ENCODE measurements at places on chromosomes 1 and 21.

- DNase-seq, result no peak
Measured at GRCh38 chr1:22241250-22241649, 98.4 kb upstream of the WNT4 start.

DNA sequence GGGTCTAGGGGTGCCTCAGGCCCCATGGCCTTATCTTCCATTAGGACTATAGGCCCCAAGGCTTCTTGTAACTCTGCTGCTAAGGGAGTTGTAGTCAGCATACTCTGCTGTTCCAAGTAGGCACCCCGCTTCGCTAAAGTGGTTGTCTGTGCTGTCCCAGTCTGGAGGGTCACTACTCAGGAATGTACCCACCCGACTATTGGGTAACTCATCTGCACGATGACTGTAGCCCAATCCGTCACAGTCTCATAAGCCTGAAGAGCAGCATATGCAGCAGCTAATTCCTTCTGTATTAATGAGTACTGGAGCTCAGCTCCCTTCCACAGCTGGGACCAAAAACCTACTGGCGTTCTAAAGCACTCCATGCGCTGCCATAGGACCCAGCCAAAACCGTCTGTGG lies 111.0 kb downstream of the GDAP2 start:
- DNase-seq, result peak; percentile 58

DNA sequence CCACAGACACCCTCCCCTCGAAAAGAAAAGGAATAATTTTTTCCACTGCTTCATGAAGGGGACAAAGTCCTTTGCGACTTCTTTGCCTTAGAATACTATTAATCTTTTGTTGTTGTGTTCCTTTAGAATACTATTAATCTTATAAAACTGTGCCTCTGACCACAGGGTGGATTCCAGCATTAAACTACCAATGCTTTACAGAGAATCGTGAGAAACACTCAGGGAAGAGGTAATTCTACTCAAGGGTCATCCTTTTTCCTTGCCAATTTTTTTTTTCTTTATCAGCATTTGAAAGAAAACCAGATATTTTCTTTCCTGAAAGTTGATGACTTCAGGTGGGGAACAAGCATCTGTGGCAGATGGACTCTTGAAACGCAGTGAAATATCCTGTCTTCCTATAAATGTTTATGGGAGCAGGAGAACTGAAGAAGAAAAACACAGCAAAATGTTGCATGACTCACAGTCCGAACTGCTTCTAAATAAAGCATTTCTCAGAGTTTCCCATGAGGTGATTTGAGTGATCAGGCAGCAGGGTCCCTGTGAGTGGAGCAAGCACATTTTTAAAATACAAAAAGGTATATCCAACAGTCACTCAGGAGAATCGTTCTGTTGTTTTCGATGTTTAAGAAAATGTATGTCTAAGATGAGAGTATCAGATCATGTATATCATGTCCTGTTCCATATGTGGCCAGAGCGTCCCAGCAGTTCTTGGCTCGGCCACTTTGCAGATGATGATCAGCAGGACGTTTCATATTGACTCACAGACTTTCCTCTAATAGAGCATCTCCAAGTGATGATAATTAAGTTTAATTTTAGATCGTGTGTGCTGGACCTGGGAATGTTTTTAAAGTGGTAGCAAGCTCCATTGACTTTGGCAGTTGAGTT lies 154.2 kb upstream of the RUNX1 start:
- peak; percentile 81 for DNase-seq

DNA sequence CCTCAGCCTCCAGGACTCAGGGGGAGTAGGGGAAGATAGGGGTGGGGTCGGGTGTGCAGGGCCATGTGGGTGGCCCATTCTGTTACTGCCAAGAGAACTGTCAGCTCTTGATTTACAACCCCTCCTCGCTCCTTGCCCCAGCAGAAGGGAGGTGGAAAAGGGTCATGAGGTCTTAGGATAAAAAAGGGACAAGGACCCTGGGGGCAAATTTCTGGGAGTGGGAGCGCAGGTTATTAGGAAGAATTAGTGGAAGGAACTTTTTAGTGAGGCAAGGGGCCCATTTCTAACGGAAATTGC lies 812 bp downstream of the FAM110D start:
- no peak for DNase-seq

DNA sequence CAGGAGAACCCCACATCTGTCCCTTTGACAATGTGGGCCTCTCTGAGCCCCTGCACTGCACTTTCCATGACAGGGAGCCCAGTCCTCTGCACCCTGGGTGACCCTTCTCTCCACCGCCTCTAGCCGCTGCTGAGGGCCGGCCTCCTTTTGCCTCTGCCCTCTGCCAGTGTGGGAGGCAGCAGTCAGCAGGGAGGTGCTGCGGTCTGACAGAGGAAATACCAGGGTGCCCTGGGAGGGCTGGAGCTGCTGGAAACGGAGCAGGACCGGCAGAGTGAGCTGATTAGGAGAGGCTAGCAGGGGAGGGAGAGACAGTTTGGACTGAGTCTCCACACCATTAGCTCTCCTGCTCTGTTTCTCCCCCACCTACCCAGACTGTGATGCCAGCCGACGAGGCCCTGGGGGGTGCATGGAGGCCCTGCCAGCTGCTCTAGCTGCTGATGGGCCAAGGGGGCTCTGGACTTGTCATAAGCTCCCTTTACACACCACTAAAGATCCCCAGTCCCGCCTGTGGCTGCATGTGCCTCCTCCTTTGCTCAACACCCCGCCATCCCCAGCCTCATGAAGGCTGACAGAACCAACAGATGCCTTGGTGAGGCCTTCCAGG lies 171.1 kb upstream of the KLHDC7A start:
- no peak for DNase-seq

- no peak for DNase-seq
Measured at GRCh38 chr1:194533641-194534040, 1347.2 kb upstream of the B3GALT2 start.

GRCh38 chr1:31771891-31772668 lies 7.9 kb upstream of the ADGRB2 start:
- DNase-seq, result no peak

- DNase-seq, result no peak
Measured at GRCh38 chr1:208206092-208206698, 38.0 kb downstream of the PLXNA2 start.

- no peak for DNase-seq
Measured at GRCh38 chr1:235911300-235911662, 44.6 kb upstream of the LYST start.

DNA sequence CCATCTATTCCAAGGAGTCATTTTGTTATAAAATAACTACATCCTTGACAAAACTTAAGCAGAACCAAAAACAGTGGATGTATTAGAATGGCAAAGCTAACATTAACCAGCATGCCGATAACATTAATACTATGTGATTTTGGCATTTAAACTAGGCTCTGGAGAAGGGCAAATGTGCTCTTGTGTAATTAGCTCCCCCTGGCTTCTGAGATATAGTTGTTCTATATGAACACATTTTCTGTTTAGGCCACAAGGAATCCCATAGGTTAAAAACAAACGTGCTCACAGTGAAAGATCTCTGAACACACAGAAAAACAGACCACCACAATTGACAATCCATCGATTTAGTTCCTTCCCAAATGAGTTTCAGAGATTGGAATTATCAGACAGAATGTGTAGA lies 57.4 kb upstream of the TARS2 start:
- DNase-seq, result no peak
